Suppressor macrophage (primary cell): ENCODE measurements at places on chromosomes 12 and 14.

- DNase-seq: no peak
Measured at GRCh38 chr12:115394496-115395220, 710.7 kb upstream of the TBX3 start.

GRCh38 chr12:39618701-39619100 lies 902 bp downstream of the ABCD2 start:
- DNase-seq: no peak

GRCh38 chr12:31737345-31737744 lies 8.5 kb upstream of the AMN1 start:
- no peak for DNase-seq

GRCh38 chr14:78535041-78535440 lies 364.9 kb downstream of the NRXN3 start:
- no peak for DNase-seq

- no peak for DNase-seq
Measured at GRCh38 chr12:43145481-43145880, 406.5 kb downstream of the ADAMTS20 start.

DNA sequence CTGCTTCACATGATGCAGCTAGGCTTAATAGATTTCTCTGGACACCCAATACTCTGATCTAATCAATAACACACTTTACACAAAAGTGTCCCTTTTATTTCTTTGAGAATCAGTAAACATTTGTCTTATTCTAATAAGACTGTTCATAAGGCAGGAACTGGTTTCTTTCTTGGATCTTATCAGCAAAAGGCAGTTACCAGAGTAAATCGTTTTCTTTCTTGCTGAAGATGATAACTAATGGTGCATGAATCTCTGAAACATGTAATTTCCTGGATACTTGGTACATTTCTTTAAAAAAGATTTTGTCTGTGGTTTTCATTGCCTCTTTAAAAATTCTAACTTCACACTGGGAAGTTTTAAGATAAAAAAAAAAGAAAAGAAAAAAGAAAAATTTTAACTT lies 39.6 kb downstream of the WIF1 start:
- no peak for DNase-seq

GRCh38 chr12:98399532-98399931 lies 115.9 kb upstream of the TMPO start:
- peak; percentile 82 for DNase-seq

DNA sequence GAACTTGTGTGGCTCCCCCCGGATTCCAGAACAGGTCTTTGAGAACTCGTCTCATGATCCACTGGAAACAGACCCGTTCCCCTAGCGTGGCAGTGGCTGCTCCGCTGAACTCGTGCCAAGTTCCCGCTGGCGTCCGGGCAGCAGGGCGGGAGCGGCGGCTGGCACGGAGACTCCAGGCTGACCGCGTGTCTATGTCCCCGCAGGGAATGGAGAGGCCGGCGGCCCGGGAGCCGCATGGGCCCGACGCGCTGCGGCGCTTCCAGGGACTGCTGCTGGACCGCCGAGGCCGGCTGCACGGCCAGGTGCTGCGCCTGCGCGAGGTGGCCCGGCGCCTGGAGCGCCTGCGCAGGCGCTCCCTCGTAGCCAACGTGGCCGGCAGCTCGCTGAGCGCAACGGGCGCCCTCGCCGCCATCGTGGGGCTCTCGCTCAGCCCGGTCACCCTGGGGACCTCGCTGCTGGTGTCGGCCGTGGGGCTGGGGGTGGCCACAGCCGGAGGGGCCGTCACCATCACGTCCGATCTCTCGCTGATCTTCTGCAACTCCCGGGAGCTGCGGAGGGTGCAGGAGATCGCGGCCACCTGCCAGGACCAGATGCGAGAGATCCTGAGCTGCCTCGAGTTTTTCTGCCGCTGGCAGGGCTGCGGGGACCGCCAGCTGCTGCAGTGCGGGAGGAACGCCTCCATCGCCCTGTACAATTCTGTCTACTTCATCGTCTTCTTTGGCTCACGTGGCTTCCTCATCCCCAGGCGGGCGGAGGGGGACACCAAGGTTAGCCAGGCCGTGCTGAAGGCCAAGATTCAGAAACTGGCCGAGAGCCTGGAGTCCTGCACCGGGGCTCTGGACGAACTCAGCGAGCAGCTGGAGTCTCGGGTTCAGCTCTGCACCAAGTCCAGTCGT lies 1.5 kb downstream of the APOLD1 start:
- DNase-seq: peak; percentile 95

- DNase-seq: no peak
Measured at GRCh38 chr12:105832021-105832420, 306.7 kb downstream of the NUAK1 start.

GRCh38 chr12:85457016-85457415 lies 177.0 kb downstream of the ALX1 start:
- DNase-seq: no peak

DNA sequence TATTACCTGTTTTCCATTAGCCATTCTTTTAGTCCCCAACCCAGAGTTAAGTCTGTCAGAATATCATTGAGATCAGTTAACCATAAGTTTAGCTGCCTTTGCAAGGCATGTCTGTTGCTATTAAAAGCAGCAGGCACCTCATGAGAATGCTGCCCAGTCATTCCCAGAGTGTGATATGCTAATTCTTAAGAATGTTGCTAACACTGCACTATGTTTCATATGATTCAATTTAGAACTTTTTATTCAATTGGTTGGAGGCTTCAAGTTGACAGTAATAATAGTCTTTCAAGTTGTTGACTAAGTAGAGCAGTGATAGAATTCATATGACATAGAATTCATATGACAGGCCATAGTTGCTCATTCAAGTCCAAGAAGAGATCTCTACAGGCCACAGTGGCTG lies 292.3 kb downstream of the FUT8 start:
- no peak for DNase-seq

GRCh38 chr14:93970965-93971634 lies 5.3 kb downstream of the ASB2 start:
- peak; percentile 68 for DNase-seq

DNA sequence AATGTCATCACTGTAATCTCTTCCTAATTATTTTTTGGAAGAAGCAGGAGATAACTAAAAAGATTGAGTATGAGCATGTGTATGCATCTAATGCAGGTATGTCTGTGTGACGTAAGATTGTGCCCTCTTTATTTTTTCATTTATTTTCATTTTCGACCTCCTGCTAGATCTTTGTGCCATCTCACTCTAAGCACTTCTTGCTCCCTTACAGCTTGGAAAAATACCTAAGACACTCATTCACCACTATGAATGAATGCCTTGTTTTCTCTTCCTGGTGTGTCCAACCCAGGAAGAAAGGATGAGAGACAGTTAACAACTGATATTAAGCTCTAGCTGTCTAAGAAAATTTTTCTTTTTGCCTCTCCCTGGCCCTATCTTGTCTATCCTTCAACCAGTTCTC lies 76.8 kb upstream of the CISTR start:
- DNase-seq: no peak

DNA sequence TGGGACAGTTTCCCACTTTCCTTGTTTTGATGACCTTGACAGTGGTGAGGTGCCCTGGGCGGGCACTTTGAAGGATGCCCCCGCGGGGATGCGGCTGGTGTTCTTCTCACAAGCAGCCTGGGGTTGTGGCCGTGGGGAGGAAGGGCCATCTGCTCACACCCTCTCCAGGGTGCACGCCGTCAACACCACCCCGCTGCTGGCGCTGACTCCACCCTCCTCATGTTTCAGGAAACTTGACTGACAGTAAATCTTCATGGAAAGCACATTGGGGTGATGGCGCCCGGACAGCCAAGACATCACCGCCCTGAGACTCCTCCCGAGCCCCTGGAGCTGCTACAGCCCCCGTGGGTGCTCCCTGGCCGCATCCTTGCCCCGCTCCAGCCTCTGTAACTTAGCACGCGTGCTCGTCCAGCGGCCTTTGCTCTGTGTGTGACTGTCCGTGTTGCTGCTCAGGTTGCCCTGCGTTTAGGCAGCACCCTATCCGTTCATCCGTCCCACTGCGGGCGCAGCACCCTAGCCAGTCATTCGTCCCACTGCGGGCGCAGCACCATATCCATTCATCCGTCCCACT lies 150.2 kb upstream of the C14orf180 start:
- DNase-seq: no peak

GRCh38 chr14:58821421-58821820 lies 183.7 kb downstream of the DACT1 start:
- DNase-seq: no peak

GRCh38 chr12:102965281-102966155 lies 8.0 kb downstream of the ASCL1 start:
- DNase-seq: no peak

GRCh38 chr14:103122947-103123633 lies at the start of gene TNFAIP2:
TSS of gene TNFAIP2 (plus strand) at chr14:103123461. CDS start at chr14:103126458, 2,997 bp downstream.
- DNase-seq: peak; percentile 95

- DNase-seq: no peak
Measured at GRCh38 chr12:46402451-46402850, 29.9 kb upstream of the SLC38A2 start.

DNA sequence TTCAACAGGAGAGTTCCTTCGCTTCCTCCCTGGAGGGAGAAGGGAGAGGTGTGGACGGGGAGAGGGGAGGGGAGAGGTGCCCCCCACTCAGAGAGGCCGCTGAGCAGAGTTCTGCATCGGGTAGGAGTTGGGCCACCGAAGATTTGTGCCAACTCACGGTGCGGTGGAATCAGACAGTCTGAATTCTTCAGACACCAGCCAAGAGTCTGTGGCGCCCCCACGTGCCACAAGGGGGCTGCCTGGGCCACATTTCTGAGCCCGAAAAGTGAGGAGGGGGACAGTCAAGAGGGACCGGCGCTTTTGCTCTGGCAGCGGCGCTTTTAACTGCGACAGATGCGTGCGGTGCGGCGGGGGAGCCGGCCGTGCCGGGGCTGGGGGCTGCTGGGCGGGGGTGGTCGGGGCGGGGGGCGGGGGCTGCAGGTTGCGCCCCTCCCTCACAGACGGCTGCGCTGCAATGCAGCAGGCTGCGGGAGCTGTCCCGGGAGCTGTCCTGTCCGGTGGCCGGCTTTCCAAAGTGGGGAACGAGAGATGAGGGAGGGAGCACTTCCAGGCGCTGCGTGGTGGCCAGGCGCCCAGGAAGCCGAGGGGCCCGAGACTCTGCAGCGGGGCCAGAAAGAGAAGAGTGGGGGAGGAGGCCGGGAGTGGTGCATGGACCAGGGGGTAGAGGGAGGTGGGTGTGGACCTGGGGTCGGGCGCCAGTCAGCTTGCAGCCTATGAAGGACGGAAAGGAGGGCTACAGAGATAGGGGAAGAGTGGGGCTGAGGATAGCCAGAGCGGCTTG lies 975 bp upstream of the RTL1 start:
- DNase-seq: no peak

GRCh38 chr14:47040550-47040949 lies 389.0 kb upstream of the RPL10L start:
- DNase-seq: peak; percentile 2

DNA sequence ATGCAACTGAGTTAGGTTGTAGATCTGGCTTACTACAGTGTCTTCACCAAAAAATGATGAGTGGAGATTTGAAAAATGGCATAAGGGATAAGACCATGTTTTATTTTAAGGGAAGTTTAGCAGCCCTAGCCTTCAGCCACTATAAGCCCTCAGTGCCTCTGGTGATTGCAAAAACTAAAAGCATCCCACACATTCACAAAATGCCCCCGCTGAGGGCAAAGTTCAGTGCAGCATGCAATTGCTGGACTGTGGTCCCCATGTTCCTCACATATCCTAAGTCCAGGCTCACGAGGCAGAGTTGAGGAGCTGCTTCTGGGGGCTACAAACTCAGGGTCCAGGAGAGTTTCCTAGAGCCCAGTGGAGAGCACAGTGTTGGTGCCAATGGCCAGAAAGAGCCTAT lies 29.6 kb upstream of the NCOR2 start:
- DNase-seq: peak; percentile 59

DNA sequence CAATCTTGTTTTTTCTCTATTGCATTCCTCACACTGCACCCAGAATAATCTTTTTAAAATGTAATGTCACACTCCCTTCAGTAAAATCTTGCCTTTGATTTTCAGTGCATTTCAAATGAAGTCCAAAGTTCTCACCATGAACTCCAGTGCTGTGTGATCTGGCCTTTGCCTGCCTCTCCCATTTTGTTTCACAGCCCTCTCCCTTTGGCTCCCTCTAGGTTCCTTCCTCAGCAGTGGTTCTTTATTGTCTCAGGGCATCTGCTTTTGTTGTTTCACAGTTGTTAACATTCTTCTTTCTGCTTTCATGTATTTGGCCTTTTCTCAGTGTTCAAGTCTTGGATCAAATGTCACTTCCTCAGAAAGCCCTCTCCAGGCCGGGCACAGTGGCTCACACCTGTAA lies 84.5 kb upstream of the AMN1 start:
- DNase-seq: no peak

DNA sequence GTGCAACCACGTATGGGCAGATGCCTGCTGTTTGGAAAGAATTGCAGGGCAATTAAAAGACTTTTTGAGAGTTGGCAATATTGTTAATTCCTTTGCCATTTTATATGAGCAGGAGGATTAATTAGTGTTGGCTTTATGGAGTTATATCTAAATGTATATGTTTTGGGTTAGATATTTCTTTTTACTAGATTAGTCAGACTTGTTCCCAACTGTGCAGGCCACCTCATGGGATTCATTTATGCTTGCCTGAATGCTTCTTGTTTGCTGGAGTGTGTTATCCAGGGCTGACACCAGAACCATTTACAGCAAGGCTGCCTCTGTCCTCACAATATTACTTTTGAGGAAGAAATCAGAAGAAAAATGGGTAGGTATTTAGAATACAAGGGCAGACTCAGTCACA lies 192.5 kb downstream of the KTN1 start:
- no peak for DNase-seq

- DNase-seq: no peak
Measured at GRCh38 chr12:106564678-106565329, 18.0 kb upstream of the RFX4 start.

DNA sequence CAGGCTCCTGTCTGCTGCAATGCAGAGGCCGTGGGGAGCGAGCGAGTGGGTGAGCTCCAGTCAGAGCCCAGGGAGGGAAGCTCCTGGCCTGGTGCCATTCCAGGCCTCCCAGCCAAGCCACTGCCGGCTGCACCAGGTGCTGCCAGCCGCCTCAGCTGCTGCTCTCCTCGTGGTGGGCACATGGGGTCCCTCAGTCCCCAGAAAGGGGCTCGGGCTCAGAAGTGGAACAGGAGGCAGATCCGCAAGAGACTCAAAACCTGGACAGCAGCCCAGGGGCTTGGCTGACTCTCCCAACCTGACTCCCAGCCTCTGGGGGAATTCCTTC lies 2.4 kb downstream of the ABCB9 start:
- DNase-seq: peak; percentile 65

- DNase-seq: no peak
Measured at GRCh38 chr12:100675432-100675831, 101.9 kb downstream of the GAS2L3 start.
